NCI-H146 (cell line): ENCODE measurements at places on chromosomes 1 and 21.

GRCh38 chr1:214440219-214440965 lies 111.0 kb downstream of the PTPN14 start:
- no peak for DNase-seq

DNA sequence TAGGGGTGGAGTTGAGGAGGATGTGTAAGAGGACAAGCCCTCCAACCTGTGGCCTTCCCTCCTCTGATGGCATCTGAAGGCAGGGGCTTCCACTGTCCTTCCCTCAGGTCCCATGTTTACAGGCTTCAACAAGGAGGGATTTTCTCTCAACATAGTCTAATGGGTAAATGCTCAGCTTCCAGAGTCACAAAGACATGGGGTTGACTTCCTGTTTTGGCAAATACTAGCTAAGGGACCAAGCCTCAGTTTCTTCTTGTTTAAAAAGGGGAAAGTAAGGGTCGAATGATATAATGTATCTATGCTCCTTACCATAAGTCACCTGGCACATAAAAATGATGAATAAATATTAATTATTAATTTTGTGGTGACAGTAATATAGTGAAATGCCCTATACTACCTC lies 3.1 kb downstream of the SV2A start:
- no peak for DNase-seq

DNA sequence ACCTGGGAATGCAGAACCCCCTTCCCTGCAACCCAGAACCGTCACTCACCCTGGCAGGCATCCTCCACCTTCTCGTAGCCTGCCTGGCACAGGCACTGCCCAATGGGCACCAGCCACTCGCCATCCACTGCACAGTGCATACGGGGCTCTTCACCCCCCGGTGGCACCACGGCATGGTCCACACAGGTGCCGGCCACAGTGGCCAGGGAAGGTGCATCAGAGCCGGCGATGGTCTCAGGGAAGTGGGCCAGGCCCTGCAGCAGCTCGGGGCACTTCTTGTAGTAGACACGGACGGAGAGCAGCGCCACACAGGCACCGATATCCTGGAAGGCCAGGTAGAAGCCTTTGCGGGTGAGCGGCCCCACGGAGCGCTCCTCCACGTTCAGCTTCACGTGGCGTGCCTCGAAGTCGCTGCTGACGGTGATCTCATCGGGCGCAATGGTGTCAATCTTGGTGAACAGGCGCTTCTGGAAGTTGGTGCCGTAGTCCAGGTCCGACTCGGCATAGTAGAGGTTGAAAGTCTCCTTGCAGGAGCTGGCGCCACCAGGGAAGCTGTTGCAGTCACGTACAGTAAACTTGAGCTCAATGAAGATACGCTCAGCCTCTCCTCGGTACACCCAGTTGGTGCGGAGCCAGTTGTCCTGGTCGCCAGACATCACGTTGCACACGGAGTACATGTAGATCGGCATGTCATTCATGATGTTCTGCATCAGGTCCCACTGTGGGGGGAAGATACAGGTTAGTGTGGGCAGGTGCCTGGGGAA lies 7.4 kb downstream of the EPHA2 start:
- no peak for DNase-seq

GRCh38 chr21:29146726-29147125 lies 16.3 kb downstream of the MAP3K7CL start:
- no peak for DNase-seq

GRCh38 chr1:30172299-30172694 lies 551.1 kb downstream of the MATN1 start:
- DNase-seq = no peak

DNA sequence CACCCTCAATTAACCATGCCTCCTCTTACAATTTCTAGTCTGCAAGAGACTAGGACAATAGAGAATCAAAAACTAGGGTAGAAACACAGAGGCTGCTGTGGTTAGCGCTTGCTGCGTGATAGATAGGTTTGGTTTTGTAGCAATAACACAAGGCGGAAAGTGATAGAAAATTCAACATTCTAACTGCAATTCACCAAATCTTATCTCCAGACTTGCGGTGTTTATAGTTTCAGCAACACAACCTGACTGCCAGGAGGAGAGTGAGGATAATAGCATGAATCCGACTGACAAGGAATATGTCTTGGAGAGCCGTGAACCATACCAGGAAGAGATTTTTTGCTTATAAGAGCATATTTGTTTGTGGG lies 30.7 kb upstream of the IFNAR2 start:
- DNase-seq = no peak

GRCh38 chr1:112923959-112924349 lies 32.0 kb downstream of the SLC16A1 start:
- no peak for DNase-seq

DNA sequence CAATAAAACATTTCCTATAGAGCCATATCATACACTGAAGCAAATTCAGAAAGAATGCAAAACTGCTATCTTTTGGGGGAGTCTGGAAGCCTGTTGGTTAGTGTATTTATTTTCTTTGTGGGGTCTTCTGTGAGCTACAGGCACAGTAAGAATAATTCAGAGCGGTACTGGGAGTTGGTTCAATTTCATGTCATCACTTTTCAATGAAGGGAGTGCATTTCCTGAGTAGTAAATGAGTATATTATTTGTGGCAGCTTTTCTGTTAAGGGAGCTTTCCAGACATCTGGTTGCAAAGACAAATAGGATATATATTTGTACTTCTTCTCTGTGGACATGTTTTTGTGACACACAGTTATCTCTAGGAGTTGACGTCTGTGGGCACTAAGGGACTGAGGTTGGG lies 130.6 kb downstream of the HUNK start:
- DNase-seq = no peak

- DNase-seq = no peak
Measured at GRCh38 chr1:113444857-113445256, 54.5 kb downstream of the MAGI3 start.

DNA sequence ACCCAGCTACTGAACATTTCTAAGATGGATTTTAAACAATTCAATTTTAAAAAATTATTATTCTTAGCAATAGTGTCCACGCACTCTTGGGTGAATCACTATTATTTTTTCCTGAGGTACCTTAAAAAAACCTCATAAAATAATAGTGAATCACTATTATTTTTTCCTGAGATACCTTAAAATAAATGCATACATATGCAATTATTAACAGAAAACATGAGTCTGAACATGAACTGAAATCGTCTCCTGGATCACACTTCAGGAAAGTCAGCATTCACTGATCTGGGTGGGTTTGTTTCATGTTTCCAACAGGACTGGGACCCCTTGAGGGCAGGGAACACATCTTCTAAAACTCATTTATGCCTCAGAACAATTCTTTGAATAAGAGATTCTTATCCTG lies 63.1 kb upstream of the IFNLR1 start:
- DNase-seq = no peak

DNA sequence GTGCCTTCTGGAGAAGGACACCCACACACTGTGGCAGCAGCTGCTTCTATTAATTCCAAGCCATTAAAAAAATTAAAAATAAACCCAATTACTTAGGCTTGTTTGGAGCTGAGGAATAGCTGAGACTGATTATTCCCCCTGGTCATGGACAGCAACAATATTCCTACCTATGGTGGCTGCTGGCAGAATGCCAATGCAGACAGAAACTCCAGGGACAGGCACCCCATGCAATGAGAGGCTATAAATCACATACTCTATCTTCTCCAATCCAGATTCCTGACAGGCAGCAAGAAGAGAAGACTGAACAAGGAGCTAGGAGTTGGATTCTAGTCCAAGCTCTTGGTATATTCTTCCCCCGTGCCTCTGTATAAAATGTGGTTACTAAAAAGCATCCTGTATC lies 275.4 kb upstream of the BEND5 start:
- DNase-seq = peak; percentile 69

DNA sequence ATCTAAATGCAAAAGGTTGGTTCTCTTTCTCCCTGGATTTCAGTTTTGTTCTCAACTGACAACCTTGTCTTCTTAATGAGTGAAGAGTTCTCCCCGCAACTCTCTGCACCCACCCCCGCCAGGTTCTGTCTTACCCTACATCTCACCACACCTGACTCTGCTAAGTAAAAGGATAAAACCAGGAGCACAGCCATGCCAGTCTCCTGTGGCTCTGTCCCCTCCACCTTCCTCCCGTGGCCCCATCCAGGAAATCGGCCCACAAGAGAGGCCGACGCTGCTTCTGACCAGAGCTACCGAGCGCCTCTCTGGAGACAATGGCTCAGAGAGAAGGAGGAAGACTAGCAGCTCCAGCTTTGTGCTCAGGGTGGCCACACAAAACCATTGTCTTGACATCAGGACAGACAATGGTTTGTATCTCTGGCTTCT lies 72.2 kb downstream of the PLEKHA6 start:
- no peak for DNase-seq

DNA sequence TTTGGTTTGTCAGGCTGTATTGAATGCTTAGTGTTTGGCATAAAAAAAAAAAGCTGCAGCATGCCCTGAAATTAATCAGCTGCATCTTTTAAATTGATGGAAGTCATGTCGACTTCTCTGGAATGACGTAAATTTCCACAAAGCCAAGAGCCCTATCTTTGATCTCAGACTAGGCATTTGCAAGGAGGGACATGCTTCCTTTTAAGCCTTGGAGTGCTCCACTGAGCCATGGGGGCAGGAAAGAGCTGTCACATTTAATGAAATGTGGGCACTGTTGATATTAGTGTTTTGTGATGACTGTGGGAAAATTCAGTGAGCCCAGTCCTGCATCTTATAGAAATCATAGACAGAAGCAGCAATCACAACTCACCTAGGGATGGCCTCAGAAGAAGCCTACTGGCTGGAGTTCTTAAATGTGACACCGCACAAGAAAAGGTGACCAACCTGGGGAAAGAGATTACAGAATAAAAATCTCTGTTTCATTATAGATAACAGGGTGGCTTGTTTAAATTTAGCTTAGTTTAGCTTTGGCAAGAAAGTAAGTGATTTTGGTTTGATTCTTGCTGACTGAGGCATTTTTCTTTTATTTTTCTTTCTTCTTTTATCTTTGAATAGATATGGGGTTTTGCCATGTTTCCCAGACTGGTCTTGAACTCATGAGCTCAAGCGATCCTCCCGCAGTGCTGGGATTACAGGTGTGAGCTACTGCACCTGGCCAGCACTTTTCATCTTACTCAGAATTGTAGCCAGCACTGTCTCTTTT lies 188.2 kb downstream of the HHAT start:
- no peak for DNase-seq

GRCh38 chr1:179082999-179083335 lies 1.1 kb downstream of the TOR3A start:
- DNase-seq = no peak

- no peak for DNase-seq
Measured at GRCh38 chr1:245990315-245991022, 516.6 kb downstream of the SMYD3 start.

- no peak for DNase-seq
Measured at GRCh38 chr1:64171246-64171645, 32.2 kb upstream of the UBE2U start.

GRCh38 chr1:114746450-114747121 lies 11.2 kb downstream of the CSDE1 start:
- no peak for DNase-seq

GRCh38 chr21:42063571-42064521 lies 7.3 kb upstream of the UMODL1 start:
- DNase-seq = peak; percentile 36

- no peak for DNase-seq
Measured at GRCh38 chr1:184469396-184469795, 82.6 kb downstream of the C1orf21 start.

GRCh38 chr21:16587141-16587581 lies 857.4 kb downstream of the USP25 start:
- no peak for DNase-seq

DNA sequence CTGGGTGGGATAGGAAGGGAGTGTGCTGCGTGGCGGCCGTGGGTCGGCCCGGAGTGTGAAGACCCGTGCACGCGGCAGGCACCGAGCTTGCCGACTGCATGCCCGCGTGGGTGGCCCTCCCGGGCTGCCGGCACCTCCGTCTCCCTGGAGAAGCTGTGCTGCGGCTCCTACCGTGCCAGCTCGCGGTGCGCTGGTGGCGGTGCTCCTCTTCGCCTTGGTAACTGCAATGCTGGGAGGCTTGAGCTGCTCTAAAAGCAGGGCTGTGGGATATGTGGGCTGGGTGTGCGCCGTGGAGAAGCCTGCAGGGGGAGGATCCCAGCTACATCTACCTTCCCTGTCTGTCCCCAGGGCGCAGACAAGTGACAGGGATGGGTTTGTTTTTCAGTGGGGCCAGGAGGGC lies 2.4 kb downstream of the GABRD start:
- no peak for DNase-seq

GRCh38 chr21:28794371-28794851 lies 198.3 kb downstream of the LTN1 start:
- DNase-seq = no peak

- no peak for DNase-seq
Measured at GRCh38 chr1:203765029-203765837, at the start of gene LAX1. Gene LAX1, plus strand, starts transcription at chr1:203765183. Its CDS starts 383 bp downstream, at chr1:203765566.

DNA sequence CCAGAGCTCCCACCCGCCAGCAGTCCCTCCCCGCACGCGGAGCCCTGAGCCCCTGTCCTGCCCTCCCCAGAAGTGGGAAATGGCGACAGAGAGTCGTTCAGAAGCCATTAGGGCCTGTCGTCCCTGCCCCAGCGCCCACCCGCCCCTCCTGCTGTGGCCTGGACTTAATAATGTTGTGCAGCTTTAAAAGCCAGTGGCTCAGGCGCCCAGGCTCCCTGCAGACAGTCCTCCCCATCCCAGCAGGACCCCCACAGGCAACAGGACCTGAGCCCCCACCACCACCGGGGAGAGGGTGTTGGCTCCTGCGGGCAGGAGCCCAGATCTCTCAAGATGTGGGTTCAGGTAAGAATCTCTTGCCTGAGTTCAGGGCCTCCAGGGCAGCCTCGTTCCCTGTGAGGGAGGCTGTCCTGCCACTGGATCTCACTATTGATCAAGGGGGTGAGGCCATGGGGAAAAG lies 125.3 kb upstream of the RUNX3 start:
- no peak for DNase-seq

- DNase-seq = no peak
Measured at GRCh38 chr21:32548978-32549377, 36.3 kb downstream of the TCP10L start.

- no peak for DNase-seq
Measured at GRCh38 chr21:15141261-15141970, 76.6 kb upstream of the NRIP1 start.

- DNase-seq = no peak
Measured at GRCh38 chr1:17587693-17588047, 48.2 kb downstream of the ARHGEF10L start.

DNA sequence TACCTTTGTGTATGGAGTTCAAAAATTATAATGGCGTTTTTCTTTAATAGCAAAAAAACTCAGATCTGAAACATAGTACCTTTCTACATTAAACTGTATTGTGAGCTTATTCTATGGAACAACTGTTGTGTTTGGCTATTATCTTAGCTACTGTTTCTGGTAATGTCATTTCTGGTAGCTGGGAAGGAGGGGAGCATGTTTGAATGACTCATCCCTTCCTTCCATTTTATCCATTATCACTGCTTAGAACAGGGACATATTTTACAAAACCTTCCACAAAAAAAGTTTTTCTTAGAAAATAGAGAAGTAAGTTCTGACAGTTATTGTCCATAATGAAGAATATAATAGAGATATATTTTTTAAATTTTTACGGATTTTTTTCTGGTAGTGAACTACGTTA lies 128.3 kb downstream of the NRDC start:
- DNase-seq = no peak
